Activated CD4-positive, alpha-beta T cell treated with anti-CD3 and anti-CD28 coated beads, Interleukin-2, Interleukin-4, amounts not matched to agents 100 ng/mL and 50 ng/mL, durations not matched to agents 16 hours and 8 hours (primary cell): ENCODE measurements at places on chromosomes 2 and 18.

GRCh38 chr2:45505138-45505537, 105.9 kb downstream of the SRBD1 start:
- DNase-seq, result no peak

- DNase-seq, result no peak
Measured at GRCh38 chr2:187429989-187430388, 18.1 kb downstream of the CALCRL start.

GRCh38 chr2:176814274-176814673, 398.3 kb upstream of the HNRNPA3 start:
- DNase-seq, result no peak

- DNase-seq, result no peak
Measured at GRCh38 chr2:98500561-98500960, 55.9 kb downstream of the INPP4A start.

GRCh38 chr2:74441690-74442482, at the start of gene RTKN:
Gene RTKN (minus strand): TSS chr2:74441937. CDS start chr2:74441816, 121 bp downstream.
- DNase-seq, result no peak

DNA sequence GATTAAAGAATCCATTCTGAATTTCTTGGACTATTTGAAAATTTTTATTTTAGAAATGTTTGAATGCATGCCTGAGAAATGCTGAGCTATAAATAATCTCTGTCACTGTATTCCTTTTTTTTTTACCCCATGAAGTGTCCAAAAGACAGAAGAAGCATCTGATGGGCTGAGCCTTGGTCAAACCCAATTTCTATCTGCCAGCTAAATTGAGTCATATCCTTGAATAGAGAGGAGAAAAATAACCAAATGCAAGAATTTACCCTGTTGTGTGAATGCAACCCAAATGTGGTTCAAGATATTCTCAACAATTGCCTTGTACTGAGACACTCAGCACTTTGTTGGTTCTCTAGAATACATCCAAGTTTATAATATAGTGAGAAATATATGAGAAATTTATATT, 223.5 kb downstream of the UBE2E3 start:
- no peak for DNase-seq
